DMS153 (cell line): ENCODE measurements at places on chromosomes 1 and 21.

GRCh38 chr1:91744953-91745639 lies 140.9 kb downstream of the TGFBR3 start:
- DNase-seq = peak; percentile 35

DNA sequence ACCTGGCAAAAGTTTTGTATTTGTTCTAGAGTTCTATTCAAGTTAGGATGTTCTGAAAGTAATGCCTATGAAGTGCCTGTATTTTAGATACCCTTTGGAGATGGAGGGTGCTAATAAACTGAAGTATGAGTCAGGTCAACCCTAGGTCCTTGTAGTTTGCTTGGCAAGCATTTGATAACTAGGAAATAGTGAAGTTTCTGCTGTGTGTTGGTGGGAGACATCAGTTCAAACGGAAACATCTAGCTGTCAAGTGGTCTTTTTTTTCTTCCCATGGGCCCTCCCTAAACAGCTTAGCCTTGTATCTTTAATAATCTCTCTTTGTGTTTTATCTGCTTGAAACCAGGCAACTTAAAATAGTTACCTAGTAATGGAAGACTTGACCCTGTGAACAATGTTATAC lies 4.5 kb downstream of the MRPS6 start:
- no peak for DNase-seq

DNA sequence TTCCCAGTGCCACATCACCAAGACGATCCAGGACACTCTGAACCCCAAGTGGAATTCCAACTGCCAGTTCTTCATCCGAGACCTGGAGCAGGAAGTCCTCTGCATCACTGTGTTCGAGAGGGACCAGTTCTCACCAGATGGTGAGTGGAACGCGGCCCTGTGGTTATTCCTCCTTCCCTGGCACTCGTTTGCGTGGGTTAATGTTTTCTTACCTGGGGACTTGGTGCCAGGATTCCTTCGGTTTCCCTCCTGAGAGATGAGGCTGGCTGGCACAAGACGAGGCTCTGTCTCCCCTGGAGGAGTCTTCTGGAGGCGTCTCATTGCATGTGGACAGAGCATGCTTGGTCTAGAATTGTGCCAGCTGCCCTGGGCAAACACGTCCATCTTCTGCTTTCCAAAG lies 29.3 kb downstream of the ATP5PO start:
- no peak for DNase-seq

GRCh38 chr1:160205242-160206035 lies at the start of gene PEA15:
Gene PEA15 (plus strand): TSS chr1:160205384. CDS start chr1:160211545, 6,161 bp downstream.
- peak; percentile 52 for DNase-seq

DNA sequence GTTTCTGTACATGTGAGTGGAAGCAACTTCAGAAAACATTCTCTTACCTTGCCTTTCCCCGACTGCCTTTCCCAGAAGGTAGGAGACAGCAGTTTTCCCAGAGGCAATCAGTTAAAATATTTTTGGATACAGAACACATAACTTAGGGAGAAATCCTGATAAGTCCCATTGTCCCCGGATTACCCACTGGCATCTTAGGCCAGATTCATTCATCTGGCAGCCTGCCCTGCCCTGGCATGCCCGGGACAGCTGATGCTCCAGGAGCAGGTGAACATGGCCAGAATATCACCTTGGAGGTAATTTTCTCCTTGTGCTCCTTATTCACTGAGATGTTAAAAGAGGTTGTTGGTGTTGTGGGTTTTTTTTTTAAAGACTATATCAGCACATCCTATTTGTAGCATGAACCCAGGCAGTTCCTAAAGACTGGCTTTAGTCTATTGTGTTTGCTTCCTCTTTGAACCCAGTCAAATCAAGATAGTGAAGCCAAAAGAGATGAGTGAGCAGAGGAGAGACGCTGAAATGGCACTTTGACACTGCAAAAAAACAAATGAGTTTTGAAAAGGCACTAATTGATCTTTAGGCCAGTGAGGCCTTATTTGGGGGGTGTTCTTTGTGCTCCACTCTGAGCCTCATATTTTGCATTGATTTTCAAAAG lies 139.6 kb downstream of the PLPP3 start:
- DNase-seq = no peak

DNA sequence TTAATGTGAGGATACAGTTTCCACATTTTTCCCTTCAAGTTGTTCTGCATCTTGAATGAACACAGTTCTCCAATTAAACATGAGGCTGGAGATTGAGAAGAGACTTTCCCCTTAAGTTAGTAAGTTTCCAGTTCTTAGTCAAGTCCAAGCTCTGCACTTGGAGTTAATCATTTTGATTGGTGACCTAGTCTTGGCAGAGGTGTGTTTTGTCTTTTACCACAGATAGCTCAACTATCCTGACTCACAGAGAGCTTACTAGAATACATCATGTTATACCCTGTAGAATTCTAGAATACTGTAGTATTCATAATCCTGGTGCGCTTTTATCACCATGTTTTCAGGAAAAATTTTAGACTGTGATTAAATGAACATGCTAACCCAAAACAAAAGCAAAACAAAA lies 129.2 kb downstream of the CYYR1 start:
- DNase-seq = no peak

- DNase-seq = no peak
These were observed 12.2 kb downstream of the AMPD2 start for GRCh38 chr1:109631513-109632505.

GRCh38 chr1:161491472-161491871 lies 13.8 kb upstream of the FCGR2A start:
- no peak for DNase-seq
